ENCODE measurements at places on chromosomes 6 and 20. TPM values are rescaled to one million over a fixed set of nuclear protein-coding genes. Genes with fewer than 3 reads are reported as not detected.

The CALHM5 gene
- total RNA-seq: 0.09 TPM

The MYLK2 gene
- 0.49 TPM for total RNA-seq

The GSTA2 gene
- not detected for total RNA-seq

The FAM83B gene
- total RNA-seq: 0.02 TPM

The ASIP gene
- not detected for total RNA-seq

The CCN2 gene
- 157 TPM for total RNA-seq
